Fibroblast of upper back skin (primary cell): ENCODE measurements at places on chromosomes 3 and 15.

- peak; percentile 68 for DNase-seq
Observed at GRCh38 chr3:25424614-25425013, 3.4 kb upstream of the RARB start.

DNA sequence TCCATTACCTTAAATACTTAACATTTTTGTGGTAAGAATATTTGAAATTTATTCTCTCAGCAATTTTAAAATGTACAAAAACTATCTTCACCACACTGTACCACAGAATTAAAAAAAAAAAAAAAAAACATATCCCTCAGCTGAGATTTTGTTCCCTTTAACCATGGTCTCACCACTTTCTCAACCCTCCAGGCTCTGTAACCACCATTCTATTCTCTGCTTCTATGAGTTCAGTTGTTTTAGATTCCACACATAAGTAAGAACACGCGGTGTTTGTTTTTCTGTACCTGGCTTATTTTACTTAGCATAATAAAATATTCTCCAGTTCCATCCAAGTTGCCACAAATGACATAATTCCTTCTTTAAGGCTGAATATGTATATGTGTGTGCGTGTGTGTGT is 41.5 kb downstream of the CSNK1G1 start:
- DNase-seq: peak; percentile 6

DNA sequence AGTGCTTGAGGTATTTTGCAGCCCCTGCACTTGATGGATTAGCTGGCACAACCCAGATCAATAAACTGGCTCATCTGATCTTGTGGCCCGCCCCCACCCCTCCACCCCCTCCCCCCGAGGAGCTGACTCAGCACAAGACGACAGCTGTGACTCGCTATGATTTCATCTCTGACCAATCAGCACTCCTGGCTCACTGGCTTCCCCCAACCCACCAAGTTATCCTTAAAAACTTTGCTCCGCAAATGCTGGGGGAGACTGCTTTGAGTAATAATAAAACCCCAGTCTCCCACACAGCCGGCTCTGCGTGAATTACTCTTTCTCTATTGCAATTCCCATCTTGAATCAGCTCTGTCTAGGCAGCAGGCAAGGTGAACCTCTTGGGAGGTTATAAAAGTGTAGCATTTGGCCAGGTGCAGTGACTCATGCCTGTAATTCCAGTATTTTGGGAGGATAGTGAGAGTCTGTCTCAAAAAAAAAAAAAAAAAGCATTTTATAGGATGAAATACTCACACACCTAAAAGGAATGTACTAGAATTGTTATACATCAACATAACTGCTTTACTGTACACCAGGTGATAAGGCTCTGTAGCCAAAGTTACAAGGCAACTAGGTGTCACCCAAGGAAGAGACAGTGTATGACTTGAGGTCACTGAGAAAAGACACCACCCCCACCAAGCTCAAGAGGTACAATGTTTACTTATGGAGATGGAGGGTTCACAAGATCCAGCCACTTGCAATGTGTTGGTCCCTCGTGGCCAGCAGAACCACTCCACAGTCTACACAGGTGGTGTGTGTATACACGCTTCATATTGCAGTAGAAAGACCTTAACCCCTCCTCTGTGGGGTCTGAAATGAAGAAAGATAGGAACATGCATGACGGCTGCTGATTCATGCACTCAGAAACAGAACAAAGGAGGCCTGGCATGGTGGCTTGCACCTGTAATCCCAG is 8.6 kb downstream of the ZNF445 start:
- peak; percentile 61 for DNase-seq

DNA sequence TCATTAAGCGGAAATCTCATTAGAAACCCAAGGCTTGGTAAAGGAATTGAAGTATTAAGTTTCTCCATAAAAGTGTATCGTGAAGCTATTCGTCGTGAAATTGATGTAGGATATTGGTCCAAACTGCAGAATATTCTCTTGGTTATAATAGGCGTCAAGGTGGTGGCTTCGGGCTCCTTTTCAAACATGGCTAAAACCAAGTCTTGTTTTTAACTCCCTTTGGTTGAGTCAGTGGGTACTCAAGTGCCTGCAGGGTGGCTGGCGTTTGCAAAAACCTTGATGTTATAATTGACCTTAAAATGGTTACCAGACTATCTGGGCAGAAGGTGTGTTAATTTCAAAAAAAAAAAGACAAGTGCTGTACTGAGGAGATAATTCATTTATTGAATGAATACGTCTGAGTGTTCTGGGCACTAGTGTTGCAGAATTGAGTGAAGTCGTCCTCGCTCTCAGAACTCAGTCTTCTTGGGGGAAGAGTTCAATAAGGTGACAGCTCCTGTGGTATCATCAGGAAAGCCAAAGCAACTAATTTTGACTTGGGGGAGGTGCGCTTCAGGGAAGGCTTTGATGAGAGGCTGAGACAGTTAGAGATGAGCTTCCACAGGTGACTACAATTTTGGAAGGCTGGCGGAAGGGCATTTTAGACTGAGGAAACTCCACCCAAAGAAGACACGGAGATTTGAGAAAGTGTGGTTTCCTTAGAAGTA is 1.5 kb downstream of the UBE2Q2 start:
- DNase-seq: no peak

DNA sequence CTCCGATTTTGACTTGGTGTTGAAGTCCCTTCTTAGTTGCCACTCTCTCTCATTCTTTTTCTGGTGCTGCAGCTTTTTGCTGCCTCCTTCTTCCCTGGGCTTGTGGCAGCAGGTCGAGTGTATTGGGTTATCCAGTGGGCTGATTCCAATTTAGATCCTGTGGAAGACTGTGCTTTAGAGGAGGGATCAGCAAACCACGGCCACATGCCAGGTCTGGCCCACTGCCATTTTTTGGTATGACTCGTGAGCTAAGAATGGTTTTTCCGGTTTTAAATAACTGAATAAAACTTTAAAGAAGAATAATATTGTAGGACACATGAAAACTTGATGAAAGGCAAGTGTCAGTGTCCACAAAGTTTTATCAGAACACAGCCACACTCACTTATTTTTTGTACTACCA is 330.5 kb downstream of the ROBO2 start:
- peak; percentile 84 for DNase-seq

DNA sequence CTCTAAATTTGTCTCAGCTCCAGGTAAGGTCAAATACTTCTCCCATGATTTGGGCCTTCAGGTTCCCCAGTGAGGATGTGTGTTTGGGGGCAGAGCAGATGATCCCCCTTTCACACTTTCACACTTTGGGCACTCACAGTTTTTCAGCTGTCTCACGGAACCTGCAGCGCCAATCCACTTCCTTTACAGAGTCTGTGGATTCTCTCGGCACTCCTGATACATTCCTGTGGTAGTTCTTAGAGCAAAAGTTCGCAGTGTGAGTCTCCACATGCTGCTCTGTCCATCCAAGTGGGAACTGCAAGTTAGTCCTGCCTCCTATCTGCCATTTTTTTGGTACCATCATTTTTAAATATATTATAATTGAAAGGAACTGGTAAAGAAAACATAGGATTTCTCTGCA is 20.2 kb upstream of the CPOX start:
- DNase-seq: peak; percentile 25

DNA sequence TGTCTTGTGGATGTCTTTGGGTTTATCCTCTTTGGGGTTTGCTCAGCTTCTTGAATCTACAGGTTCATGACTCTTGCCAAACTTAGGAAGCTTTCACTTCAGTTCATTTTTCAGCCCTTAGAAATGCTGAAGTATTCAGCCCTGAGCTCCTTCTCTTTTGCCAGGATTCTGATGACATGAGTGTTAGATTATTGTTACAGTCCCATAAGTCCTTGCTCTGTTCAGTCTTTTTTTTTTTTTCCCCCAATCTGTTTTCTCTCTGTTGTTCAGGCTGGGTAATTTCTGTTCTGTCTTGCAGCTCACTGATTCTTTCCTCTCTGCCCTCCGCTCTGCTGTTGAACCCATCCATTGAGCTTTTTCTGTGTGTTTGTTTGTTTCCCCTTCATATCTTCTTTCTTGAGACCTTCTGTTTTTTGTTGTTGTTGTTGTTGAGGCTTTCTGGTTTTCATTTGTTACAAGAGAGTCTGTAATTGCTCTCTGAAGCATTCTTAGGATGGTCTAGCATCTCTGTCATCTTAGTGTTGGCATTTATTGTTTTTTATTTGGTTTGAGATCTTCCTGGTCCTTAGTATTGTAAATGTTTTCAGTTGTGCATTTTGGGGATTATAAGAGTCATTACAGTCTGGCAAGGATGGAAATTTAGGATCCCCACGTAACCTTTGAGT is 18.4 kb downstream of the LRCH3 start:
- DNase-seq: peak; percentile 85

GRCh38 chr15:50365971-50366370 is 11.0 kb upstream of the GABPB1 start:
- no peak for DNase-seq

DNA sequence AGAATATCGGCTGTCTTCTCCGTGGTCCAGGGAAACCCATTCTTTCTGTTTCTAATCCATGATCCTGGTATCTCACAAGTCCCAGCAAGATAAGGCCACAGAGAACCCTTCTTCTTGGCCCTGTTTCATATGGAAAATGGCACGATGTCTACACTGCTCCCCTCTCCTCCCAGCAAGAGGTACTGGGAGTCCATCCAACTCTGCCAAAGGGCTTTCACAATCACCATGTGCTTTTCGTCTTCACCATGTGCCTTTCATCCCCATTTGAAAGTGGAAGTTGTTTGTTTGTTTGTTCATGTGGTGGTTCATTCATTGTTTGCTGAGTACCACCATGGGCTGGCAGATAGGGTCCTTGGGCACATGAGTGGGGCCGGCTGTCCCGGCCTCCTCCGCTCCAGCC is 5.5 kb downstream of the ITIH3 start:
- no peak for DNase-seq

DNA sequence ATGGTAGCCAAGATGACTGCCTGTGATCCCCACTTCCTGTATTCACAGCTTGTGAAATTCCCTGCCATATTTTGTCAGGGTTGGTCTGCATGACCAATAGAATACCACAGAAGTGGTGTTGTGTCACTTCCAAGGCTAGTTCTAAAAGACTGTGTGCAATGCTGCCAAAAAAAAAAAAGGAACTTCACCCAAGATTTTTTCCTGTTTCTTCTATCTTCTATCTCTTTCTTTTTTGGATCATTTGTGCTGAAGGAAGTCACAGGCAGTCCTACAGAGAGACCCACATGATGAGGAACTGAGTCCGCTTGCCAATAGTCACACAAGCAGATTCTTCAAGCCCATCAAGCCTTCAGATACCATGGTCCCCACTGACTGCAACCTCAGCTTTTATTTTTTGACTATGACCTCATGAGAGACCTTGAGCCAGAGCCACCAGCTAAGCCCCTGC is 18.1 kb upstream of the RAF1 start:
- DNase-seq: peak; percentile 74

DNA sequence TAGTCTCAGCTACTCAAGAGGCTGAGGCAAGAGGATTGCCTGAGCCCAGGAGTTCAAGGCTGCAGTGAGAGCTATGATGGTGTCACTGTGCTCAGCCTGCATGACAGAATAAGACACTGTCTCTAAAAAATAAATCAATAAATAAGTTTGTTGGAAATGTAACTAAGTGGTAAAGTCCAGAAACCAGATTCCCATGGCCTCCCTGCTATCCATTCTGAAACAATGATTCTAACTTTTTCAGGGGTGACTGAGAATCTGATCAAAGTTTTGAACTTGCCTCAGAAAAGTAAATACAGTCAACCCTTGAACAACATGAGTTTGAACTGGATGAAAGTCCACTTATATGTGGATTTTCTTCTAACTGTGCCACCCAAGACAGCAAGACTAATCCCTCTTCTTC is 86.2 kb downstream of the NBEAL2 start:
- no peak for DNase-seq

DNA sequence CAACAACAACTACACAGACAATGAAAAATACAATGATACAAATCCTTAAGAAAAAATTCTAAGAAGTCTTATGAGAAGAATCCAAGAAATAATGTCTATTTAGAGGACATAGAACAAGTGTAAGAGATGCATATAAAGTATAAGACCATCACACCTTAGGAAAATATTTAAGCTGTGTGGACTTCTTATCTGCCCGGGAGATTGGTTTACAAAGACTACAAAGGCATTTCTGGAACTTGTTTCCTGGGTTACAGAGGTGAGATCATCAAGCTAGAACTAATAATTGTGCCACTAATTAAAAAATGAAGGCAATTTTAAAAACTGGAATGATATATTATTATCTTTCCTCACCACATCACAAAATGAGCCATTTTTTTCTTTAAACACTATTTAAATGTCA is 507.1 kb downstream of the GRM7 start:
- DNase-seq: no peak

DNA sequence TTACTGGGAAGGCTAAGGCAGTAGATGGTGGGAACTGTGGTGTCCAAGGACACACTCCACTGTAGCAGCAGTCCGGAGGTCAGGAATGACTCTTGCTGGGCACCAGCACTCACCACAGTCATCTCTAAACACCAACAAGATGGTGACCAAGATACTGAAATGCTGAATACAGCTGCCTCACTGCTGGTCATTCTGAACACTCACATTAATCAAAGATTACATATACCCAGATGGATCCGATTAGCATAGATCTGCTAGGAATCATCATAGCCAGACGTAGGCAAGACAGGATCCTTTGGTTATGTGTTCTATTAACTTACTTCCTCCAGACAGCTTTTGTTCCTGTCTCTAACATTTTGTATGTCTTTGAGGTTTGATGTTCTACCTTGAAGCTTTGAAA is 134.9 kb upstream of the BFSP2 start:
- peak; percentile 44 for DNase-seq

DNA sequence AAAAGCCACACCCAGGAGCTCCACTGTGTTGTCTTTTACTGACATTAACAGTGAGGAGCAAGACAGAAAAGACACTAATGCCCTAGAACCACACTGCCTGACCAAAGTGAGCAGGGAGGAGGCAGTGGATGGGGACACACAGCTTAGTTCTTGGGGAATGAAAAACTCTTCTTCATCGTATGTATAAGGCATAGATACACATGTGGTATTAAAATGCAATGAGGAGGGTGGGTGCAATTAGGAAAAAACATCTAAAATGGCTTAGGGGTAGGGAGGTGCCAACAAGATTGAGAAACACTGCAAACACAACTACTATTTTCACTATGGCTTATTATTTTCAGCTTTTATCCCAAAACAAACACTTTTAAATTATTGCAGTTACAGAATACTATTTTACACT is 15.5 kb downstream of the KLHL25 start:
- no peak for DNase-seq

DNA sequence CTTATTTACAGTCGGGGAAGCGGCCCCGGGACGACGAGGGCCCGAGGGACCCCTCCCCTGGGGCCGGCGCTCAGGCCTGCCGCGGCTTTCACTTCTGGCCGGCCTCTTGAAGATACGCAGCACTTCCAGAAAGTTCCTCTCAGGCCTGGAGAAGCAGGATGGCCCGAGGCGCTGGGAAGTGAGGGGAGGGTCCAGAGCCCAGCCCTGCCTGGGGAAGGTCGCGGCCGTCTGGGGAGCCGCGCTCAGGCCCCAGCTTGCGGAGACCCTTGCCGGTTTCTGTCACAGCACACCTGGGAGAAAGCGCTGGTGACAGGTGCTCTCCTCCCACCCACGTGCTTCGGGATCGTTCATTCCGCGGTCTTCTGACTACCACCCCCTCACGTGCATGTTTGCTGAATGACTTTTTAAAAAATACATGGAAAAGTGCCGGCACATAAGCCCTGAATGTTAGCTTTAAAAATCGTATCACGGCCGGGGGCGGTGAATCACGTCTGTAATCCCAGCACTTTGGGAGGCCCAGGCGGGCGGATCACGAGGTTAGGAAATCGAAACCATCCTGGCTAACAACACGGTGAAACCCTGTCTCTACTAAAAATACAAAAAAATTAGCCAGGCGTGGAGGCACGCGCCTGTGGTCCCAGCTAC is 727 bp upstream of the TM2D3 start:
- DNase-seq: peak; percentile 25
